ENCODE measurements at places on chromosomes 1 and 21.

GRCh38 chr1:223197923-223198627 lies 55.0 kb upstream of the TLR5 start:
- DNase-seq: no peak

DNA sequence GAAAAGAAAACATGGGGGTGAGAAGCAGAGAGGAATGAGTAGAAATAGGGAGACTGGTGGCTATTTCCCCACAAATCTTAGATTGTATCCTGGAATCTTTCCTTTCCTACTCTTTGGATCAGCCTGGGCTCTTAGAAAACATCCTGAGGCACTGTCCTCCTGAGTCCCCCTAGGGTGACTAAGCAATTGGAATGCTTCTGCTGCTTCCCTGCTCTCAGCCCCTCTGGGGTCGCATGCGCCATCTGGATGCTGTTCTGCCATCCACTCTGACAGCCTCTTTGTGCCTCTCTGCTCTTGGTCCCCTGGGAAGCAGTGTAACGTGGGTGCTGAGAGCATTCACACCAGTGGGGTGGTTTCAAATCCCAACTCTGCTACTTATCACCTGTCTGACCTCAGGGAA lies 443.0 kb downstream of the SIPA1L2 start:
- DNase-seq: no peak

DNA sequence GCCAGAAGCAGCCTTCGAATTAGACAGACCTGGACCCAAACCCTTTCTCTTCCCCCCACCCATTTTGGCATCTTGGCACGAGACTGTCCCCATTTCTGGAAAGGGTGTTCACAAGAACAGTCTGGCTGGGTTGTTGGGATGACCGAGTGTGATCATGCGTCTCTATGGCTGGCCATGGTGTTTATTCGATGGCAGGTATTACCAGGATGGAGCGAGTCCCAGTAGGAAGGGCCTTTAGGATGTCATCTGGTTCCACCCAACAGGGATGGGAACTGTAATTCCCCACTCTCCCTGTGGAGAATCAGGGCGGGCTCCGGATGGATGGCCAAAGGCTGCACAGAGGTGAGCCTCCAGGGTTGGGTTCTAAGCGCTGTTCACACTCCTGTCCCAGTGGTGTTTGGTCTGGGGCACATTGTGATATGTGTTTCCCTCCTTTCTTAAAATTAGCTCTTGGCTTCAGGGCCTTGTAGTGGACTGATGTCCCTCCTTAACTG lies 33.4 kb upstream of the ATP5PO start:
- DNase-seq: no peak

DNA sequence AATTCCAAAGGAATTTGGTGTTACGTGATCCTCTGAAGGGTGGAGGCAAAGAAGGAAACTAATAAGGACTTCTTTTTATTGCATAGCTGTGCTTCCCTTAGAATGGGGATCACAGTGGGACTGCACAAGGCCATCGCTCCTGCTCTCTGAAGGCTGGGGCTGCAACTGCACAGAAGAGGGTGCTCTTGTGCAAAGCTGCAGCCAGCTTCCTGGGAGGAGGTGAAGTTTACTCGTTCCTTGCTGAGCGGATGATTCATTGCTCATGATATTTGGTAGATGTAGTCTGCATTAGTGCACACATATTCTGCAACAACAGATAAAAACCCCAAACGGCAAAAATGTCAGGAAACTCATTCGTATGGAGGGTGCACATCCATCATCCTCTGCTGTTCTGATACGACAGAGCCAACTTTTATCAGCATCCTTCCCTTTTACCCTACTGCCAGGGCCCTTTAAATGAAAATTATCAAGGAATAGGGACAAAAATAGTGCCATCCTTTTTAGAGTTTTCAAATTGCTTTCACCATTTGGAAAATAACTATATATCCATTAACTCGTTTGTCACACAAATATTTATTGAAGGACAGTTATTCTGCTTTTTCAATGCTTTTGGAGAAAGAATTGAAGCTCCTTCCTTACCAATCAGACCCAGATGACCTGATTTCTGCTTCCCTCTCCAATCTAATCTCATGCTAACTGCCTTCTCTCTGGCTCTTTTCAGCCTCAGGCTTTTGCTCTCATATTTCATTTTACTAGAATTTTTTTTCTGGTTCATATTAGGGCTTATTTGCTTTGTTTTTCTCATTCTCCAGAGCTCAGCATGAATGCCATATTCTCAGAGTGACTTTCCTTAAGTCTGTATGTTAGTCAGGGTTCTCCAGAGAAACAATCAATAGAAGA lies 263.6 kb downstream of the DUSP10 start:
- peak; percentile 53 for DNase-seq

DNA sequence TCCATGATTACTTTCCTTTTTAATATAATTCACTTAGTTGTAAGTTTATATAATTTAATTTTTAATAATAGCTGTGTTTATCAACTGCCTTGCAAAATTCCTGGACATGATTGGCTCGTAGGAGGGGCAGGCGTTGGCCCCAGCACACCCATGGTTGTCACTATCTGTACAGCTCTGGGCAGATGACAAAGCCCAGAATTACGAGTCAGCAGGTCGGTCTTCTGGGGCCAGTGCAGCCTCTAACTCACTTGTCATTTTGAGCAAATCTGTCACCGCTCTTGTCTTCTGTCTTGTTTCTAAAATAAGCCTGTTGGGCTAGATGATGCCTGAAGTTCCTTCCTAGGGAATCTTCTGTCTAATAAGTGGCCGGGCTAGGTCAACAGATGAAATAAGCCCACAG lies 21.4 kb upstream of the LRRC38 start:
- DNase-seq: no peak
